ENCODE measurements at places on chromosomes 11 and 22. TPM values are rescaled to one million over a fixed set of nuclear protein-coding genes. Genes with fewer than 3 reads are reported as not detected.

The GDPD4 gene
- not detected for total RNA-seq

The BEST1 gene
- 1.2 TPM for total RNA-seq

The DDTL gene
- total RNA-seq: 1.8 TPM

The OR6A2 gene
- total RNA-seq: not detected

The GLYATL1 gene
- total RNA-seq: not detected

The LMNTD2 gene
- 2.8 TPM for total RNA-seq

The ABTB2 gene
- 39.5 TPM for total RNA-seq

The MMP11 gene
- 0.23 TPM for total RNA-seq

The TMPRSS13 gene
- not detected for total RNA-seq

The TESMIN gene
- total RNA-seq: 7.3 TPM

The GRK2 gene
- 36.1 TPM for total RNA-seq

The TMEM45B gene
- not detected for total RNA-seq

The OR51E2 gene
- not detected for total RNA-seq

The KDELR3 gene
- total RNA-seq: 18.2 TPM

The C11orf65 gene
- total RNA-seq: 0.21 TPM

The BSX gene
- not detected for total RNA-seq

The VPREB3 gene
- 0.89 TPM for total RNA-seq

The OR51B2 gene
- total RNA-seq: not detected

The TEAD1 gene
- total RNA-seq: 45.9 TPM

The PSMC3 gene
- total RNA-seq: 242 TPM

The FAM168A gene
- total RNA-seq: 15.5 TPM

The CTSW gene
- not detected for total RNA-seq

The PGA3 gene
- total RNA-seq: not detected

The DENND6B gene
- 2.8 TPM for total RNA-seq

The CD248 gene
- total RNA-seq: not detected

The CREB3L1 gene
- total RNA-seq: 3.7 TPM

The ZNF280B gene
- 1.2 TPM for total RNA-seq

The TMEM191B gene
- total RNA-seq: 1.3 TPM

Data from A549 treated with Hydrocortisone at 1 μM for 4 hours (cell line).